H1 (cell line): ENCODE measurements at places on chromosomes 6 and 20. TPM values are rescaled to one million over a fixed set of nuclear protein-coding genes. Genes with fewer than 3 reads are reported as not detected.

VIP gene
- polyA plus RNA-seq = not detected in 2 replicates

LY6G6D gene
- polyA plus RNA-seq = 0.74 and 1.8 TPM in 2 replicates

ZC3H12D gene
- 0.05 TPM in 2 replicates for polyA plus RNA-seq

OTOR gene
- not detected in 2 replicates for polyA plus RNA-seq

SSTR4 gene
- polyA plus RNA-seq = 0.05 and 0.14 TPM in 2 replicates

HCK gene
- 4.3 and 4.4 TPM in 2 replicates for polyA plus RNA-seq

TAP2 gene
- 11.3 and 19.9 TPM in 2 replicates for polyA plus RNA-seq

C6orf118 gene
- 0.35 and 0.36 TPM in 2 replicates for polyA plus RNA-seq

TFAP2A gene
- 0.23 and 0.24 TPM in 2 replicates for polyA plus RNA-seq

NMBR gene
- 0.08 and 0.11 TPM in 2 replicates for polyA plus RNA-seq

MTCH1 gene
- polyA plus RNA-seq = 169 and 242 TPM in 2 replicates

DYNLT2 gene
- 0.48 and 0.74 TPM in 2 replicates for polyA plus RNA-seq

FNDC11 gene
- 8.8 and 13.5 TPM in 2 replicates for polyA plus RNA-seq

GLP1R gene
- polyA plus RNA-seq = 2.7 TPM in 2 replicates

C6orf15 gene
- 0.06 TPM in 1 of 2 replicates, not detected in the other for polyA plus RNA-seq

LY6G6C gene
- polyA plus RNA-seq = 0.23 and 0.49 TPM in 2 replicates

PROKR2 gene
- 7.7 and 9.5 TPM in 2 replicates for polyA plus RNA-seq

CASP8AP2 gene
- 4.4 and 6.9 TPM in 2 replicates for polyA plus RNA-seq

ZC2HC1B gene
- not detected in 2 replicates for polyA plus RNA-seq

SEMG1 gene
- polyA plus RNA-seq = 0.64 and 3.0 TPM in 2 replicates

SPTLC3 gene
- polyA plus RNA-seq = 0.11 and 0.23 TPM in 2 replicates

TPD52L1 gene
- 14.2 and 14.3 TPM in 2 replicates for polyA plus RNA-seq

DEFB129 gene
- polyA plus RNA-seq = not detected in 2 replicates

GSTA2 gene
- 0.05 TPM in 1 of 2 replicates, not detected in the other for polyA plus RNA-seq

ADGRF1 gene
- polyA plus RNA-seq = not detected in 2 replicates
